ENCODE measurements at places on chromosomes 12 and 14.

GRCh38 chr12:51371295-51371953, 19.8 kb downstream of the GALNT6 start:
- no peak for DNase-seq

DNA sequence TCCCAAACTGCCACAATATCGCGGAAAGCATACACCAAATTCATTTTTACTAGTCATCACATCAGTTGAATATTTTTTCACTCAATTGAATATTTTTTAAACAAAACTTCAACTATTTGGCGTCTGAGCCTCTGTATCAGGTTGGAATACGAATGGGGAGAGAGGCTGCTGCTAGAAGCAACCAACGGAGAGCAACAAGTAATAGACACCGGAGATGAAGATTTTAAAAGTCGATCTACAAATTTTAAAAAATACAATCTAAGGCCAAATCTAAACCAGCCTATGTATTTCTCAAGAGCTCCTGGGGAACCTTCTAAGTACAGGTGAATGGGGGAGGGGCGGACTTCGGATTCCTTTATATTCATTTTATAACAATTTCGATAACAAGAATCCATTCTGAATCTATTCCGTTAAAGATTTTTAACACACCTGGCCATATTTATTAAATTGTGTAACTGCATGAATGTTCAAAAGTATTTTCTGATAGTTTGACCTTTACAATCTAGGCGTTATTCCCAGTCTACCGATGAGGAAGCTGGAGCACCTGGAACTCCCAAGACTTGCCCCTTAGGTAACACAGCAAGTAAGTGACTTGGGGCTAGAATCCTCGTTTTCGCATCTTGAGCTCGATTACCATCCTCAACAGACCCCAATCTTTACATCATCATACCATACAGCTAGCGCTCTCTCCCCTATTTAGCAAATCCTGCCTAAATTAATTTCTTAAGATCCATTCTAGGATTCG, 1.2 kb downstream of the GNPNAT1 start:
- DNase-seq: no peak

- DNase-seq: no peak
These were observed 58.7 kb upstream of the DICER1 start for GRCh38 chr14:95216008-95216407.

- no peak for DNase-seq
These were observed 25.1 kb downstream of the ASPG start for GRCh38 chr14:104110491-104111209.

DNA sequence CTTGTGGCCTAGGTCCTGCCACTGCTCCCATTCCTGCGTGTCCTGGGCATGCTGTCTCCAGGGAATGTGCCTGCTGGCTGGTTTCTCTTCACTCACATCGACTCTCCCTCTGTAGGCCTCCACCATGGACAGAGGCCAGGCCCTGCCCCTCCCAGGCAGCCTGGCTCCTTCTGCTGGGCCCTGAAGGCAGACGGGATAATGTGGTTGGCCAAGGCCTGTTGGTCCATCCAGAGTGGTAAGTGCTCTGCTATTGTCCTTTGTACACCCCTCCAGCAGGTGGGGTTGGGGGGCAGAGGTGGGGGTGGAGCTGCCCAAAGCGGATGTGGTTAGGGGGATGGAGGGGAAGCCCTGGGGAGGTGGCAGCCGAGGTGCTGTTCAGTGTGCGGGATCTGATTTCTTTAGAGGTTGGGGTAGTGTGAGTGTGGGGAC, 9.5 kb upstream of the NR4A1 start:
- DNase-seq: peak; percentile 25

GRCh38 chr12:12546314-12546772, 16.3 kb downstream of the DUSP16 start:
- peak; percentile 99 for DNase-seq
